Thoracic aorta (tissue), 2 donors: ENCODE measurements at places on chromosomes 16 and 17. TPM values are rescaled to one million over a fixed set of nuclear protein-coding genes. Genes with fewer than 3 reads are reported as not detected.

The DPEP2 gene
- total RNA-seq, result 0.81 TPM

The EPOP gene
- total RNA-seq, result 3.3 TPM

The CLEC18B gene
- total RNA-seq, result not detected

The GP2 gene
- 8.7 TPM for total RNA-seq

The LITAF gene
- 146 TPM for total RNA-seq

- no peak for DNase-seq
These were observed 346.2 kb upstream of the TBX2 start for GRCh38 chr17:61053469-61053868.

DNA sequence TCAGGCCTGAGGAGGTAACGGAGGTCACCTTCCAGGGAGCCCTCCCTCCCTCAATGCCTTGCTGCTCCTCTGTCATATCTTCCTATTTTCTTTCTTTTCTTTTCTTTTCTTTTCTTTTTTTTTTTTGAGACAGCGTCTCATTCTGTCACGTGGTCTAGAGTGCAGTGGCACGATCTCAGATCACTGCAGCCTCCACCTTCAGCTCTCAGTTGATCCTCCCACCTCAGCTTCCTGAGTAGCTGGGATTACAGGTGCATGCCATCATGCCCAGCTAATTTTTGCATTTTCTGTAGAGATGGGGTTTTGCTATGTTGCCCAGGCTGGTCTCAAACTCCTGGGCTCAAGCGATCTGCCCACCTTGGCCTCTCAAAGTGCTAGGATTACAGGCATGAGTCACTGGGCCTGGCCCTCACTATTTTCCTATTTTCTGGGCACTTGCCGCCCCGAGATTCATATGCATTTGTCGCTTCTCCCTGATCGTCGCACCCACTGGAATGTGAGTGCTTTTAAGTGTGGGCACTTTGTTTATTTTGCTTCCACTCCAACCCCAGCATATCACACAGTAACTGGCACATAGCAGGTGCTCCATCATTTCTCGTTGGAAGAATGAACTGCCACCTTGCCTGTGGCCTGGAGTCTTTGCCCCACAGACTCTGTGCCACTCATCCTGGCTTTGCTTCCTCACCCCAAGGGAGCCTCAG is 31.7 kb downstream of the CPNE2 start:
- no peak for DNase-seq

GRCh38 chr16:9380221-9380620 is 288.8 kb downstream of the HAPSTR1 start:
- no peak for DNase-seq

DNA sequence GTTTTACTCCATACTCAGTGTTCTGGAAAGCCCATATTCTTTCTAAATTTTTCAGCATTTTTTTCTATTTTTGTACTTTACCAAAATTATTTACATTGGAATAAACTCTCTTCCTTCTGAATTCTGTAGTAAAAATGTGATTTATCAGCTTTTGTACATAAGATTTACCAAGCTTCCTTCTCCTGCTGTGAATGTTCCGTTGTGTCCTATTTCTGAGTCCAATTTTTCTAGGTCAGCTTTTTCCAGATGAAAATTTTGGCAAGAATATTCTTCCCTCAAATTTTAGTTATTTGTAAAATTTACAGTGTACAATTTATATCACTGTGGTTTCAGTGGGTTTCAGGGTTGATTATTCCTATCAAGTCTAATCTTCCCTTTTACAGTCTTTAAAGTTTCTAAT is 27.5 kb downstream of the ASPA start:
- DNase-seq, result no peak

GRCh38 chr16:81645266-81645694 is 133.8 kb upstream of the PLCG2 start:
- no peak for DNase-seq

- DNase-seq, result no peak
These were observed 12.4 kb downstream of the WSB1 start for GRCh38 chr17:27306276-27306835.

DNA sequence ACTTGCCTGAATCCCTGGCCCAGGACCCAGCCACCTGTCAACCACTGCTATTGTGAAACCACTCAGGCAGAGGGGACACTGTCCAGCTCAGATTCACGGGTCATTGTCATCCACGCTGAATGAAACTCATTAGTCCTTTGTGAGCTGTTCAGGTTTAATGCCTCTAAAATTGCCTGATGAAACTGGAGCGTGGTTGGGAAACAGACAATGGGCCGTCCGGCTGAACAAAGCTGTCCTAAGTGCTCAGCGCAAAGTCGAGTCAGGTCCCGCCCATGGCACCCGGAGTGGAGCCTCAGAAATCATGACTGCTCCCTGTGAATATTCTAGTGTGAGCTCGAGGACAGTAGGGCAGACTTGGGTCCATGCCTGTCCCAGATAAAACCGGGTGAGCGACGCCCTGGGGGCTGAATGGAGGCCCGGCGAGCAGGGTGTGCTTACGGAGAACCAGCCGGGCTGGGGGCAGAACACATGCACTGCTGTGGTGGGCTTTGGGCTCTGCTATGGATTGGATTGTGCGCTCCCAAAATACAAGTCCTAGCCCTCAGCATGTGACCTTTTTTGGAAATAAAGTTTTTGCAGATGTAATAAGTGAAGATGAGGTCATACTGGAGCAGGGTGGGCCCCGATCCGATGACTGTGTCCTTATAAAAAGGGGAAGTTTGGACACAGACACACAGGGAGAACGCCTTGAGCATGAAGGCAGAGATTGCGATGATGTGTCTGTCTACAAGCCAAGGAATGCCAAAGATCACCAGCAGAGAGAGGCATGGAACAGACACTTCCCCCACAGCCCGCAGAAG is 12.9 kb upstream of the CMIP start:
- DNase-seq, result no peak

- DNase-seq, result no peak
These were observed 42.4 kb downstream of the RAI1 start for GRCh38 chr17:17723354-17724261.

GRCh38 chr17:44085908-44086307 is 15.4 kb downstream of the G6PC3 start:
- DNase-seq, result no peak
